SJSA1 (cell line): ENCODE measurements at places on chromosomes 2 and 18. TPM values are rescaled to one million over a fixed set of nuclear protein-coding genes. Genes with fewer than 3 reads are reported as not detected.

DNA sequence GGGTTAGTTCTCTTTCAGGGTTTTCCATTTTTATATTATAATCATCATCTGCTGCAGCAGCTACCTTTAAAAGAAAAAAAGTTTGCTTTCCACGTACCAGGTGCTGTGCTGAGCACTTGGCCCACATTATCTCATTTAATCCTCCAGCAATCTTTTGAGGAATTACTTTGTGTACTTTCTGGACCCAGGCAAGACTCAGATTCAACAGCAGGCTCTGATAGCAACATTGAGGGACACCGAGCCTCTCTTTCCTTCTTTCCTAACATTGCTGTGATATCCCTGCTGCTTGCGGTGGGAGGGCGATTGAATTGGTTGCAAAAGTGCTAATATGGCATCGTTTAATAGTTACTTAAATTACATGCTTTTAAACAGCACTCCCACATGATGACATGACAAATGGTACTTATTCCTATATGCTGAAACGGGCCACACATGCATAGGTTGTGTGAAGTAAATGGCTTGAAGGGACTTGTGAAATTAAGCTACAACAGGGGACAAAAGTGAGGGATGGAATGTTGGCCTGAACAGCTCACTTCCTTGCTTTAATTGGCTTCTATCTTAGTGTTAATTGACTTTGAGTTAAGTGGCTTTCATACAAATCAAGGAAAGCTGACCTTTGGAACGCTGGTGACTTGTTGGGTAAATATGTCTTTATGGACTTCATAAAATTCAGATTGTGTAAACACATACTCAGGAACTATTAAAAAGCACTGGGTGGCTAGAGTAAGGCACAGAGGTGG lies 21.2 kb downstream of the SPRED2 start:
- DNase-seq = no peak

ASPRV1 gene
- total RNA-seq = 0.08 TPM in 1 of 2 replicates, not detected in the other

DNA sequence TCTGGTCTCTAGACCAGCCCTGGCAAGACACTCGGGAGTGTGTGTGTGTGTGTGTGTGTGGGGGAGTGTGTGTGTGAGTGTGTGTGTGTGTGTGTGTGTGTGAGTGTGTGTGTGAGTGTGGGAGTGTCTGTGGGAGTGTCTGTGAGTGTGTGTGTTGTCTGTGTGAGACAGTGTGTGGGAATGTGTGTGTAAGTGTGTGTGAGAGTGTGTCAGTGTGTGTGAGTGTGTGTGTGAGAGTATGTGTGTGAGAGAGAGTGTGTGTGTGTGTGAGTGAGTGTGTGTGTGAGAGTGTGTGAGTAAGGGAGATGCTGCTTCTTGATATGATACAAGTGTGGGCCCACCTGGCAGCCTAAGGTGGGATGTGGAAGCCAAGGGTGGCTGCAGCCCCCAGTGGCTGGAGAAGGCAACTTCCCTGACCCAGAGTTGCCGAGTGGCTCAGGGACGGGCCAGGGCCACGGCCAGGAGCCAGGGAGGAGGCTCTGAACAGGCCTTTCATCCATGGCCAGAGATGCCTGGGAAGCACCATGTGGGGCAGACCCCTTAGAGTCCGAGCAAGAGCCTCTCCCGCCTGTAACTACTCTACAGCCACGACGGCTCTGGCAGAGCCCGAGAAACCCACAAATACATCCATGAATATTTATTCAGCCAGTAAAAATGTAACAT lies 159.3 kb upstream of the MYCN start:
- DNase-seq = no peak

DNA sequence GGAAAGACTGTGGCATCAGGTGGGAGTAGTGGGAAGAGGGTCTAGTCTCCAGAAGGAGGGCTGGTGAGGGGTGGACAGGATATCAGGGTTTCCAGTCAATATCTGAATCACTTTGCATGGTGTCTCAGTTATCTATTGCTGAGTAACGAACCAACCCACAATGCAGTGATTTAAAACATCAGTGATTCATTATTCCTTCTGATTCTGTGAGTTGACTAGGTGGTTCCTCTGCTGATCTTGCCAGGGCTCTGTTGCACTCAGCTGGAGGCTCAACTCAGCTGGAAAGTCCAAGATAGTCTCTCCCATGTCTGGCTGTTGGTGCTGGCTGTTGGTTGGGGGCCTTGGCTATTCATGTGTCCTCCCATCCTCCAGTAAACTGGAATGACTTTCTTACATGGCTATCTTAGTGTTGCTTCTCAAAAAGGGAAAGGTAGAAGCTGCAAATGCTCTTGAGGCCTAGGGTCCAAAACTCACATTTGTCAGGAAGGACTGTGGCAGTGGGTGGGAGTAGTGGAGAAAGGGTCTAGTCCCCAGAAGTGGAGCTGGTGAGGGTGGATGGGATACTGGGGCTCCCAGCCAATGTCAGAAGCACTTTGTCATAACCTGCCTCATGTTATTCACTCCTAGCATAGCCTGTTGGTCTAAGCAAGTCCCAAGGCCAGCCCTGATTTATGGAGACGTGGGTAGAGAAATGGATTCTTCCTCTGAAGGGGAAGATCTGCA lies 13.9 kb downstream of the IL1F10 start:
- DNase-seq = no peak

GRCh38 chr2:185299867-185300266 lies 438.7 kb upstream of the FSIP2 start:
- DNase-seq = no peak

R3HDM1 gene
- total RNA-seq = 7.0 and 8.8 TPM in 2 replicates

GRCh38 chr2:8379549-8379948 lies 302.3 kb upstream of the ID2 start:
- DNase-seq = no peak

CHRND gene
- total RNA-seq = not detected in 2 replicates
